Hippocampal formation (tissue), 2 donors: ENCODE measurements at places on chromosomes 6 and 20.

GRCh38 chr20:37234254-37234581 is 27.4 kb downstream of the GHRH start:
- no peak for DNase-seq

GRCh38 chr20:61698598-61699494 is 366.8 kb downstream of the TAF4 start:
- DNase-seq: no peak

GRCh38 chr20:64140956-64141355 is 23.3 kb upstream of the MYT1 start:
- DNase-seq: no peak

DNA sequence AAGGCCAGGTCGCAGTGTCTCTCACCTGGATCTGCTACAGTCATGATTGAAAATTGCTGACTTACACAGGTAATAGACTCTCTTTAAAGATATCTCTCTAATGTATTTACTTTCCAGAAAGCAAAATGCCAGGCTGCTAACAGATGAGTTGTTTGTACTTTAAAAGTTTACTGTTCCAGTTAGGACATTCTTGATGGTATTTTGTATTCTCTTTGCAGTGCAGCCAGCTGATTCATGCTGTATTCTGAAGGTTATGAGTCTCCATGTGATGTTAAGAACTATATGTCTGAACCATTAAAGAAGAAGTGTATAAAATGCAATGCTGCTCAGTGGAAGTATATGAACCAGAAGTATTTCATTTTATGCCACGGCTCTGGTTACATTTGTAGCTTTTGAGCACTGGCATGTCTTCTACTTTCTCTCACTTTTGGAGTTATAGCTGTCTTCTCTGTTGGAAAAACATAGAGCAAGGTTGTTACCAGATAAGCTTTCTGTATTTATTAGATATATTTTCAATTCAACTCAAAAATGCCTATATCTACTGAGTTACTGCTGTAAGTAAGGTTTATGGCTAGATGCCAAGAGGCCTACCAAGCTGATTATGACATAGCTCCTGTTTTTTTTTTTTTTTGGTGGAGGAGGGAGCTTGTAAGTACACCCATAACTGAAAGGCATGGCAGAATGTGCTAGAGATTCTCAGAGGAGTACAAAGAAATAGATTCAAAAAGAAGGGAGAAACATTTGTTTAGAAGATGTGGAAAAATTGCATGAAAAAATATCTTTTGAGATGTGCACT is 130.5 kb upstream of the MAN1A1 start:
- no peak for DNase-seq

DNA sequence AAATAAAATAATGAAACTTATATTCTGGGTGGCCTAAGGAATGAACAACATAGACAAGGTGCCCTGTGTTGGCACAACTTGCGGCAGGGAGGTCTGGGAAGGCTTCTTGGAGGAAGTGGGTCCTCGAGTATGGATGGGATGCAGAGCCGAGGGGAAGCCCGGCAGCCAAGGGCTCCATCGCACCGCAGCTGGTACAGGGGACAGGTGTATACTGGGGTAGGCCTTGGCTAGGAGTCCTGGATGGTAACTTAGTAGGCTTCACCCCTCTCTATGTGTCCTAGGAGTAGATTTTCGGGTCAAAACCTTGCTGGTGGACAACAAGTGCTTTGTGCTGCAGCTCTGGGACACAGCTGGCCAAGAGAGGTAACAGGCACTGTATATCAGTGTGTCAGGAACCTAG is 28.0 kb downstream of the RAB44 start:
- DNase-seq: no peak

- no peak for DNase-seq
Measured at GRCh38 chr6:144467172-144467762, 182.1 kb downstream of the UTRN start.

- DNase-seq: no peak
Measured at GRCh38 chr6:158911746-158912480, 88.1 kb downstream of the RSPH3 start.

- DNase-seq: no peak
Measured at GRCh38 chr20:11902285-11902697, 15.4 kb upstream of the BTBD3 start.

DNA sequence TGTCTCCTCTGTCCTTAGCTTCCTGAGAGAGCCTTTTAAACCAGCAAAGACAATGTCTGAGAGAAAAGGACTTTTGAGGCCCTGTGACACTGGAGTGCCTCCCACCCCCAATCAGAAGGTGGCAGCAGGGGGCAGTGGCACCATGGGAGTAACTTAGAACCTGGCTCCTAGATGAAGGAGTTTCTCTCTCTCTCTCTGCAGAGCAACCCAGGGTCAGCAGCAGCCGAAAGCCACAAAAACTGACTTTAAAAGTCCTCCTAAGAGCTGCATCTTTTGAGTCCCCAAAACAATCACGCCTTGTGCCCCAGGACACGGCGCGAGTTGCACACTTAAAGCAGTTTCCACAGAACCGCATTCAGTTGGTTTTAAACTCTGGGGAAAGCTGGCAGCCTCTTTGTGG is 5.3 kb upstream of the TCP11 start:
- peak; percentile 41 for DNase-seq

GRCh38 chr20:59850018-59850641 is 83.3 kb downstream of the SYCP2 start:
- DNase-seq: peak; percentile 25

DNA sequence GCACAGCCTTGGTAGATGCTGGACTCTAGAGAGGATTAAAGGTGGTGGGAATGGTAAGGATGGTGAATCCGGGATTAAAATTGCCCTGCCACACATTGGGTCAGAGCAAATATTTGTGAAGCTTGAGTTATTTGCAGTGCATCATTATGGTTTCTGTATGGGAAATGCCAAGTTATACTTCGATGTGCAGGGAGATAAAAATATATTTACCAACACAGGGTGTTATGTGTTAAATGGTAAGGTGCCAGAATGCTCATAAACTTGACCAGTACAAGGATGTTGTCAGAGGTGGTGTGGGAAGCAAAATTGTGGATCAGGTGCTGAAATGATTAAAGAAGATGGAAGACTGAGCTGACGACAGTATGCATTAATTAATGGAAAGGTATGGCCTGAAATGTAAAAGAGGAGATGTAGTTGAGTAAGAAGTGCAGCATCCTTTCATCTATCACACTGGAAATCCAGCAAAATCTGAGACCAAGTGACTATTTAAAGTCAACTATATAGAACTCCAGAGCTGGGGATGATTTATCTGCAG is 262.3 kb downstream of the ADGB start:
- no peak for DNase-seq

DNA sequence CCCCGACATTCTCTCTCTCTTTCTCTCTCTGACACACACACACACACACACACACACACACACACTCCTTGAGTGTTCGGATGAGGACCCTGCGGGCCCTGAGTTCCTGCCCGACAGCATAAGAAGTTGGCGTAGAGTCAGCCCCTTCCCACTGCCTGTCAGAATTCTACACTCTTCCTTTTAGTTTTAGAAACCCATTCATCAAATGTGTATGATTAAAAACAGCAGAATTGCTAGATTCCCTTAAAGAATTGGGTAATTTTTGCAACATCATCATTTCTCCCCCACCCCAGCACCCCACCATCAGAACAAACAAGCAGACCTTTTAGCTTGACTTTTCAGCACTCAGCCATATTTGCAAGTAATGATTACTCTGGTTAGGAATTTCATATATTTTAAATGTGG is 322.8 kb downstream of the FARS2 start:
- DNase-seq: no peak

DNA sequence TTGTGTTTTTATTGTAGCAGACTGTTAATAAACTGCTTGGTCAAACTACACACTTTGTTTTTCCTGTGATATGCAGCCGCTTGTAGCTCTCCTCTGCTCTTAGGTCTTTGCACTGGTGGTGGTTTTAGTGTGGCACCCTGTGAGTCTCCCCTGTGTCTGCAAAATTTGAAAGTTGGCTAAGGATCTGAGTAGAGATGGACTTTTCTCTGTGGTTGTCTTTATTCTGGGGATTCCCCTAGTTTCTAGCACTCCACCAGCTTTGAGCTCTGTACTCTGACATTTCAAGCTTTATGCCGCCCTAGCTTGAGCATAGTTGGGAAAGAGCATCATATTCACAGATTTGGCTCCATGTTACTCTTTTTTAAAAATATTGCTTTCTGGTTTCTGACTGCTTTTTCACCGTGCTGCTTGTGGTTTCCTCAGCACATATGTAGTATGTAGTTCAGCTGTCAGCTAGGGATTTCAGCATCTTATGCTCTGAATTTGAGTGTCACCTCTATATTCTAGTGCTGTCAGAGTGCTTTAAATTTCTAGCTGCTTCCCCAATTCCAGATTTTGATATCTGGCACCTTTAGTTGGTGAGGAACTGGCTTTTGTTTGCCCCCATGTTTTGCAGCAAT is 25.4 kb downstream of the CDYL start:
- DNase-seq: no peak

DNA sequence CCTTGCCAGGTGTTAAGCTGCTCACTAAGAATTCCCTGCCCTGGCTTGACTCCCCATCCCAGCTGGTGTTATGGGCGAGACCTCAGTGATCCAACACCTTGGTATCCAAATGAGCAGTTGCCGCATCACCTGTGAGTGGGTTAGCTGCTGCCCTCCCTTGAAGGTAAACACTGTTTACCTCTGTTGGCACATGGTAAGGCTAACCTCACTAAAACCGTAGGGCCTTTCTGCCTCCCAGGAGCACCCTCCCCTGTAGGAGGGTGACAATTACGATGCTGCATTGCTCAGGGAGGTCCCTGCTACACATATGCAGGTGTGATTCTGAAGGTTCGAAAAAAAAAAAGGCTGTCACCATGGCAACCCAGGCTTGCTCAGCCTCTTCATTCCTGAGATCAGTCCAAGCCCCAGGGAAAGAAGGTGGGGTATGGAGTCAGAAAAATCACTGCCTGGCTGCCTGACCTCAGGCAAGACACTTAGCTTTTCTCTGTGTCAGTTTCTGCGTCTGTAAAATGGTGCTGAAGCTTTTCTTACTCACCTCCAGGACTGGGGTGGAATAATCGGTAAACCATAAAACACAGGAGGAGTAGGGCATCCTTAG is 19.5 kb downstream of the PNPLA1 start:
- no peak for DNase-seq

DNA sequence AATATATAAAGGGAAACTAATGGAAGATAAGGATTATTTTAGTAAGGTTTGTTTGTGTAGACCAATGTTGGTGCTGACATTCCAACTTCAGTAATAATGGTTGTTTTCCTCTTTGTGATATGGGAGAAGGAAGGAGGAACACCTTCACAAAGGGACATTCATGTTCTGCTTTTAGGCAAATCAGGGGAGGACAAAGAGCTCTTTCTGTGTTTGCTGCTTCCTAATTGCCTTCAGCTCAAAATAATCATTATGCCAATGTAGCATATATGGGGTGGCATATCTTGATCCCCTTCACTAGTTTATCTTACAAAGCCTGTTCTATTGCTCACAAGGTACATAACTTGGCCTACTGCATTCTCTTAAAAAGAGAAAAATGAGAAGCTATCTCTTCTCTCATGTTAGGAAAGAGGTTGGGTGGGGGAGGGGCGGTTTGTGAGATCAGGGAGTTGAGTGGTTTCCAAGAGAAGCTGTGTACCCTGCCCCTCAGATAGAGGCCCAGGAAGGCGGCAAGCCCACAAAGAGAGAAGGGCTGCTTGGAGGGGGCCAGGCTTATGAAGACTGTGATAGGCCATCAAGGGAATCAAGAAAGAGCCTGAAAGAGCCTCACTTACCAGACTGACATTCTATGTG is 4.7 kb upstream of the ADGRG6 start:
- no peak for DNase-seq

- no peak for DNase-seq
Measured at GRCh38 chr6:13695252-13695651, 16.4 kb downstream of the RANBP9 start.

- DNase-seq: no peak
Measured at GRCh38 chr6:40232698-40233097, 298.4 kb upstream of the MOCS1 start.

GRCh38 chr20:59746155-59746554 is 141.8 kb downstream of the PHACTR3 start:
- no peak for DNase-seq

DNA sequence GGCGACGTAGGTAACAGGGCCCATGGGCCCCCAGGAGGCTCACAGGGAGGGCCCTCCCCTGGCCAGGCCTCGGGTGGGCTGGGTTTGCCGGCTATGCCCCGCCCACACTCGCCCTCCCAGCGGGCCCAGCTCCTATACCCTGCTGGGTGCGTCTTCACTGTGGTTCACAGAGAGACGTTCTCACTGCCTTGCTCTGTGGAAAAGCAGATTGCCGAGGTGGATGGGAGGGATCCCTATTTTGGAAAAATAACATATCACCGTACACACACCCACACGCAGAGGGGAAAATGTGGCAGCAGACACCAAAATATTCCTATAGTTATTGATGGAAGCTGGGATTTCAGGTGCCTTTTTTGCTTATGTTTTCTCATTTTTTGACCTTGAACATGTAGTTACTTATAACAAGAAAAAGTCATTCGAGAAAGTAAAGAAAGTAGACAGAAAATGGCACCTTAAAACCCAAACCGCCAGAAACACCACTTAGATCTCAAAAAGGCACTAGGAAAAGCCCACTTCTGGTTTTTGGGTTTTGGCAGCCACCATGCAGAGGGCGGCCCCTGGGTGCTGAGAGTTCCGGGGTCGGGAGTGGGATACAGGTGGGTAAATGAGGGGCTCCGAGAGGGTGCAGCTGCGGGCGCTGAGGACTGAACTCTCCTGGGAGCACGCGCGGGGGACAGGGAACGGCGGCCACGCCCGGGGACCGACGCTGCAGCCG is 49.4 kb downstream of the TMEM242 start:
- DNase-seq: no peak

GRCh38 chr20:62707921-62708521 is 615 bp upstream of the NTSR1 start:
- no peak for DNase-seq

- no peak for DNase-seq
Measured at GRCh38 chr20:59984541-59984940, 26.3 kb downstream of the CDH26 start.

DNA sequence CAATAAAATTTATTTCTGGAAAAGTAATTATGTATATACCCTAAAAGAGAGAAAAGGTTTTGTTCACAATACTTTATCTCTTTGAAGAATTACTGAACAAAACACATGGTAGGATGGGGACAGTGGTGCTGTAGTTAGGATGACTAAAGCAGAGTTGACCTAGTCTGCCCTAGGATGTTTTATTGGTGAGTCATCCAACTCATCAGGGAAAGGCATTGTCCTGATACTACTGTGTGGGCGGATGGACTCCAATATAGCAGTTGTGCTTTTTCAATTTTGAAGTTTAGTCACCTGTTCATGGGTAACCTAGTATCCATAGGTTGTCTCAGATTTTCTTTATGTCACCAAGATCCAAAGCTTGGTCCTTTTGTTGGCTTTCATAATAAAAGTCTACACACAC is 53.3 kb upstream of the EYS start:
- no peak for DNase-seq

- DNase-seq: peak; percentile 79
Measured at GRCh38 chr20:59940956-59941294, 736 bp downstream of the FAM217B start.

GRCh38 chr20:1579488-1579887 is 22.0 kb upstream of the SIRPD start:
- DNase-seq: no peak
